ENCODE measurements at places on chromosomes 16 and 17.

- DNase-seq: peak; percentile 24
Measured at GRCh38 chr17:55053855-55054254, 85.3 kb downstream of the STXBP4 start.

DNA sequence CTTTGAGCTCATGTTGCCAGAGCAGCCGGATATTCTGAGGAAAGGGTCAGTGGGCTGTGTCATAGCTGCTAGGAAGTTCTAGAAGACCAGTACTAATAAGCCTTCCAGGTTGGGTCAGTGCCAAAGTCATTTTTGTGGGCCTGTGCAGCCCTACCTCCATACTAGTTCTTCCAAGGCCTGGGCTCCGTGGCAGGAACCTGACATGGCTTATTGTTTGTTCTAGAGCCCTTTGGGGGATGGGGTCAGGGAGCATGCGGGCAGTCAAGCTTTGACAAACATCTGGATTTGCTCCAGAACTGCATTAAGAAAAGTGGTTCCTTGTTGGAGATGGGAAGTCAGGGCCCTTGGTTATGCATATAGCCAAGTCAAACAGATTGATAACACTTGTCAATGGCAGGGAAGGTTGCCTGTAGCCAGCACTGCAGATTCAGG, 7.6 kb downstream of the ALKBH5 start:
- DNase-seq: no peak

DNA sequence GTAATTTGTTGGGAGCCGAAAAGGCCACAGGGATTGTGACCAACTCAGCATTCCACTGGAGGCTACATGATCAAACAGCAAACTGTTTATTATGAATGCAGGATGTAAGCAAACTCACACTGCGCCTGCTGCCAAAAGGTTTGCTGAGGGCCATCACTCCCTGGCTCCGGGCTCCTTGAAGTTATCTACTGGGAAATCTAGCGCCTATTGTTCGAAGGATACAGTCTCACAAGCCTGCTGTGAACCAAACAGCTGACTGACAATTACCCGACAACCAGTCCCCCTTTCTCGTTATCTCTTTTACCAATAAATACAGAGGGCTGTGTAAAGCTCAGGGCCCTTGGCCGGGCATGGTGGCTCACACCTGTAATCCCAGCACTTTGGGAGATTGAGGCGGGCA, 52.5 kb downstream of the BCL7C start:
- no peak for DNase-seq

- DNase-seq: no peak
Measured at GRCh38 chr16:65222049-65222448, 100.2 kb upstream of the CDH11 start.

- peak; percentile 92 for DNase-seq
Measured at GRCh38 chr16:75647492-75648264, at the start of the genes KARS1 and TERF2IP. KARS1 (minus strand) TSS chr16:75647665; CDS start chr16:75647639, 26 bp downstream. TERF2IP (plus strand) TSS chr16:75647773; CDS start chr16:75647883, 110 bp downstream.

DNA sequence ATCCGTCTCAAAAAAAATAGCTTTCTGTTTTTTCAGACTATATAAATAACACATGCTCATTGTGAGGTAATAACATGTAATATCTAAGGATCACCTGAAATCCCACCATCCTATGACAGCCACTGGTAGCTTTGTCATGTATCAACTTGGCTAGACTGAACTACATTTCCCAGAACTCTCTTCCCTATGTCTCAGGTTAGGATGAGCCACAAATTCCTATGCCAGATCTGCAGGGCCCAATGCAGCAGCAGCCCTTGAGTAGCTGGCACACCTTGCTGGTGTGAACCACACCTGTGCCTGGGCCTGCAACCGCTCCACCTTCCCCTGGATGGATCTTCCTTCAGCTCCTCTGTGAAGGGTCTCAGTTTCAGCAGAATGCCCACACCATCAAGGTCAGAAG, 28.1 kb downstream of the OGFOD1 start:
- DNase-seq: no peak

- no peak for DNase-seq
Measured at GRCh38 chr17:36892112-36892838, 45.0 kb upstream of the LHX1 start.

GRCh38 chr16:73022534-73022933, 25.4 kb downstream of the ZFHX3 start:
- no peak for DNase-seq

- no peak for DNase-seq
Measured at GRCh38 chr17:42879596-42879985, 21.0 kb upstream of the G6PC1 start.

GRCh38 chr17:45200701-45201100, 21.0 kb upstream of the FMNL1 start:
- no peak for DNase-seq

DNA sequence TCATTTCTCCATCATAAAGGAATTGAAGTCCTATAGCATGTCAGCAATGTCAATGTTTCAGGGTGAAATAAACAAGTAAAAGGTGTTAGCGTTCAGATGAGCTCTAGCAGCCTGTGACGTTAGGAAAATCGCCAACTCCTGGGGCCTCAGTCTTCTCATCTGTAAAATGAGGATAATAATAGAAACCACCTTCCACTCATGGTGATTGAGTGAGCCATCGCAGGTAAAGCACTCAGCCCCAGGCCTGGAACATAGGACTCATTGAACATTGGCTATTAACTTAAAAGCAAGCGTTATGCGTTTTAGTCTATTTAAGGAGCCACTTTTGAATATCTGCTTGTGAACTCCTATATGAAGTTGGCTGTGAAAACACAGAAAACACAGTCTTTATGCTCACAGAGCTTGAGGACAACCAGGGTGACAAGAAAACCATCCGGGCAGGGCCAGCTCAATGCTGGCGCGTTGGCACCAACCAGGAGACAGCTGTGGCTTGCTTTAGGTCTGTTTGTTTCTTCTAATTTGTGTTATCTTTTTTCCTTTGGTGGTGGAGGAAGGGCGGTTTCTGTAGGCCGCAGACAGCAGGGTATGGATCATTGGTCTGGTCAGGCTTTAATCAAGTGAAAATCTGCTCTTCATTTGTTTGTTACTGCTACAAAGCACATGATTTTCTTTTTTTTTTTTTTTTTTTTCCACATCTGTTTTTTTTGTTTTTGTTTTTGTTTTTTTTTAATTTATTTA, 35.7 kb upstream of the MED9 start:
- DNase-seq: no peak

All from CD4-positive, alpha-beta T cell (primary cell).